NCI-H82 (cell line): ENCODE measurements at places on chromosomes 4 and X.

DNA sequence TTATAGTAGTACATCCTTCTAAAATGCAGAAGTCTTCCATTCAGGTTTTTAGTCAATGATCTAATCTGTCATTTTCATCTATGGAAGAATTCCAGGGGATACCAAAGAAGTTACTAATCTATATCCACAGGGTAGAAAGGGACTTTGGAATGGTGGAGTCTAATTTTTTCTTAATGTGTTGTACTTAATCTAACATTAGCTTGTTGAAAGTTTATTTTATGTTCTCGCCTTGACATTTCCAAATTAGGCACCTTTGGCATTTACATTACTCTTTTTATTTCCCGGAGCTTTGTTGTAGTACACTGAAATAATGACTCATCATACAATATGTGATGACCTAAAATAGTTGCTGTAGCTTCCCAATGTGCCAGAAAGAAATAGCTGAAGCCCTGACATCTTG lies 91.5 kb downstream of the HTR2C start:
- no peak for DNase-seq

DNA sequence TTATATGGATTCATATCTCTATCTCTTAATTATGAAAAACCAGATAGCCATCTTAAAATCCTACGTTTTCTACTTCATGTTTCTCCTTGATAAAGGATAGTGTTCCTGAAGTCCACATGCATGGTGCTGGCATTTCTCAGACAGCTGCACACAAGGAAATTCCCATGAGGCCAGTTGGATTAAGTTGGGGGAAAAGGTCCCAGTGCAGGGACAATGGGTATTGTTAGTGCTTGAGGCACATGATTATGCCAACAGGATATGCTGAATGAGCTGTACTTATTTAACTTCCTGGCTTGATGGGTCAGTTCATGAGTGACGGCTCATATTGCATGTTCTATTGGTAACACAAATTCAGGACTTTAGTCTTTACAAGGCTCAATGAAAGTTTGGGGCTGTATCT lies 913.9 kb upstream of the NDST4 start:
- DNase-seq: no peak

DNA sequence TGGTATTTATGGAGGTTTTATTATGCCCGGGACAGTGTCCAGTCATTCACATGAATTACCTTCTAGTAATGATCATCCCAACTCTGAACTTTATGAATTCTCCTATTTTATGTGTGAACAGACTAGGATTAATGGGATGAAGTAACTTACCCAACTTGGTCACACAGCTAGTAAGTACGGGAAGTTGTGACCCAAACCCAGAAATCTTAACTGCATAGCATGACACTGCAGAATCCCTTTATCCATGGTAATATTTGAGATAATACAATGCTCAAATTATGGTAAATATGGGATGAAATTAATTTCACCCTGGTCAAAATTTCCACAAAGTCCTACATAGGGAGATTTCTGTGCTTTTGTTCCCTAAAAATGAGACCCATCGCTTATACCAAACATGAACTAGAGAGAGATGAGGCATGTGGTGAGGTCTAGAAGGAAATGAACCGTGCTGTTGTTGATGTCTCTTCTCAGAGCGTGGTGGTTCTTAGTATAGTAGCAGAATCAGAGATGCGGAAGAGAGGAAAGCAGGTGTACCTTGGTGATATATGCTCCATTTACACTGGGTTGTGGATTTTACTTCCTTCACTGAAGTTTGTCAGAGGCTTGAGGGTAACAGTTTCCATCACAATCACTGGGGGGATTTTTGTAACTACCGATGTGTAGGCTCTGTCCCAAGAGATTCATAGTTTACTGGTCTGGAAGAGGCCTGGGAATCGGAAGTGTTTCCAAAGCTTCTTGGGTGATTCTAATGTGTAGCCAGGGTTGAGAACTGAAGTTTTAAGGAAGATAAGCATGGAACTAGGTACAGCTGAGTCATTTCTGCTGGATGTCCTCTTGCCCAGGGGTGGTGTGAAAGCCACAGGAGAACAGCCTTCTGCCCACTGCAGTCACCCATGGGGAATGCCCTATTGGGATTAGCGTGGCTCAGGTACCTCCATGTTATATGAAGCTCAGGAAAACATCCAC lies 30.2 kb upstream of the FAM9C start:
- no peak for DNase-seq

- DNase-seq: no peak
Observed at GRCh38 chr4:4849106-4849505, 10.4 kb upstream of the MSX1 start.

- DNase-seq: no peak
Observed at GRCh38 chr4:150541681-150542080, 40.3 kb upstream of the MAB21L2 start.

DNA sequence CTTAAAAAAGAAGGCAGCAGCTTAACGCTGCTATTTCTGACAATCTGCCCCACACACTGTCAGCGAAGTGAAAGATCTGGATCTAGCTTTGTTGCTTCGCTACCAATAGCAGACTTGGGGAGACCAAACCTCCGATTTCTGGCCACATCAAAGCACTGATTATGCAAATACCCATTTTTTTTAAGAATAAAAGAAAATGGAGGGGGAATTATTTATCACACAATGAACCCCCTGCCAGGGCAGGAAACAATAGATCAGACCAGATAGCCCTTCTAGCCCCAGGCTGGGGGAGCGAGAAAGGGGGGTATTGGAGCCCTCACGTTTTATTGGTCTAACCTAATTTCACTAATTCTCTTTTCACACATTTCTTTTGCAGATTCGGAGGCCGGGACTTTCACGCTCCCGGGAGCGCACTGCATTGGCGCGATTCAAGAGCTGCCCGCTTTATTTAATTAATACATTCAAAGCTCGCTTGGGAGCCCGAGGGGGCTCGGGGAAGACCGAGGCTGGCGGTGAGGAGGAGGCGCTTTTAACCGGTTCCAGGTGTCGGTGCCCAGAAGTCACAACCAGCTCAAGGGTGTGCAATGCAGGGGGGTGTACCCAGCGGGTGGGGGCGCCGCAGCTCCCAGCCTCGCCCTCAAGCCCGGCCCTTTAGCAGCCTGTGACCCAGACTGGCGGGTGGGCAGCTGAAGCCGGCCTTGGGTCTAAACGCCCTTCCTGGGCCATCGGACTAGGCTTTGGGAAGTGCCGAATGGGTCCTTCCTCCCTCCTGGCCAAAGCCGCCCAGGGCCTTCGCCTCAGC lies 5.5 kb downstream of the NEUROG2 start:
- no peak for DNase-seq

DNA sequence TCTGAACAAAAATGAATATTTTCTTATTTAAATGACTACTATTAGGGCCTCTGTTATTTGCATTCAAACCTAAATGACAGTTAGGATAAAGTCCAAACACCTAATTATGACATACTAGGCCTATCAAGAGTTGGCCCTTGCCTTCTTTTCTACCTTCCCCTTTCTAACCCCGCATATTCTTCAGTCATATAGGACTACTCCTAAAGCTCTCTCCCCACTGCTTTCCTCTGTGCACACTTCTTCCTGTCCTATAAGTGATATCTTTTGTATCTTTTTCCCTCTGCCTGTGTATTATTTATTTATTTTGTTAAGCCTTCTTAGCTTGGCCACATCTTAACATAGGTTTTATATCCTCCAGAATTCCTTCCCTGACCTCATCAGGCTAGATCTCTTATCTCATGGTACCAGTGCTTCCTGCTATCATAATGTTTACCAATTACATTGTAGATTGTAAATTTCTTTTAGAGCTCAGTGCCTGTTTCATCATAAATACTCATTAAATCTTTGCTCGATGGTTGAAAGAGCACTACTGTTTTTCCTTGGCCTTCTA lies 22.5 kb downstream of the ERVMER34-1 start:
- no peak for DNase-seq

- no peak for DNase-seq
Observed at GRCh38 chr4:120765260-120765680, 157.3 kb downstream of the PRDM5 start.

DNA sequence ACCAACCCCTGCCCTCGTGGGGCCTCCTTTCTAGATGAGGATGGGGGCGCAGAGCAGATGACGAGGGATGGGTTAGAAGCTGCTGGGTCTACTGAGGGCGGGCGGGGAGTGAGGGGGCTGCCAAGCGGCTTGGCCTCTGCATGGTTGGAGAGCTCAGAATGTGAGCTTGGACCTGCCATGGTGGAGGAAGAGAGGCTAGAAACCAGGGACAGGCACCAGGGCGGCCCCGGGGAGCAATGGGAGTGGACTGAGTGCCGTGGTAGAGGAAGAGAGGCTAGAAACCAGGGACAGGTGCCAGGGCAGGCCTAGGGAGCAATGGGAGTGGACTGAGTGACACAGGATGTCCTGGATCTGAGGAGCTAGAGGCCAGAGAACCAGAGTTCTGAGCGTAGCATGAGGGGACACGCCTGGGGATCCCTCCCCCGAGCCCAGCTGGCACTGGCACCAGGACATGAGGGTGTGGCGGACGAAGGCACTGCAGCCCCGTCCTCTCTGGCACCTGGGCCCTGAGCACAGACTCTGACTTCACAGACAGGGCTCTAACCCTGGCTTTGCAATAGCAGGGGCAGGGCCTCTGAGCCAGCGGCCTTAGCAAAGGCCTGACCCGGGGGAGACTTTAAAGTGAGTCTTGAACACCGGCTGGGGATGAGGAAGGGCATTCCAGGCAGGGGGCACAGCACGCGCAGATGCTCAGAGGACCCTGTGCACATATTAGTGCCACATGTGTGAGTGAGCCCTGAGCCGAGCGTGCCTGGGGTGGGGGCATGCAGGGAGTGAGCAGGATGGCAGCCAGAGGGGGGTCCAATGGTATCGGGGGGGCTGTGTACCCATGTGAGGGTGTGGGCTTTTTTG lies 214.0 kb upstream of the PSAPL1 start:
- no peak for DNase-seq

GRCh38 chr4:156583265-156583664 lies 388.3 kb downstream of the PDGFC start:
- no peak for DNase-seq

DNA sequence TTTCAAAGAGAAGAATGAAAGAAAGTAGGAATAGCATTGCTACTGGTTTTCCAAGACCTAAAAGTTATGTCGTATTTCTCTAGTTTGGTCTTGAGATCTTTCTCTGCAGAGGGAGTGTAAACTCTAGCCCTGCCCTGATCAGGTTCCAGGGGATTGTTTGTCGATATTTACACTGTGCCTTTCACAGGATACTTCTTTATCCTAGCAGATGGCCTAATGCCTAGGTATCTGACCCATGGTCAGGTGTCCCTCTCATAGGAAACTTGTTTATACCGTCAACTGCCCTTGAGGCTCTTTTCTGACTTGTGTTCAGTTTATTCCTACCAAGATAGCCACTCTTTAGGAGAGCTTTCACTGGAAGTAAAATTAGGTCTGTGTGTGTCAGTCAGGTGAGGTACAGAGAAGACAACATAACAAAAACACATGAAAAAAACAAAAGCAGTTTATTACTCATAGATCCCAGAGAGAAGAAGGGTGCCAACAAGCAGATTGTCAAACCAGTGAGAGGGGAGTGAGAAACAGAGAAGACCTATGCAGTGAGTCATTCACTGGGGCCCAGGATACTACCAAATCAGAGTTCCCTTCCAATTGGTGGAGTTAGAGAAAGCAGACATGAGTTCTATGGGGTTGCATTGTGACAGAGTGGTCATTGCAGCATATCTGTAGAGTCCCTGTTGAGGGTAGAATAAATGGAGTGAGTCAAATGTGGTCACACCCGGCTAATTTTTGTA lies 40.6 kb upstream of the THOC2 start:
- DNase-seq: no peak

DNA sequence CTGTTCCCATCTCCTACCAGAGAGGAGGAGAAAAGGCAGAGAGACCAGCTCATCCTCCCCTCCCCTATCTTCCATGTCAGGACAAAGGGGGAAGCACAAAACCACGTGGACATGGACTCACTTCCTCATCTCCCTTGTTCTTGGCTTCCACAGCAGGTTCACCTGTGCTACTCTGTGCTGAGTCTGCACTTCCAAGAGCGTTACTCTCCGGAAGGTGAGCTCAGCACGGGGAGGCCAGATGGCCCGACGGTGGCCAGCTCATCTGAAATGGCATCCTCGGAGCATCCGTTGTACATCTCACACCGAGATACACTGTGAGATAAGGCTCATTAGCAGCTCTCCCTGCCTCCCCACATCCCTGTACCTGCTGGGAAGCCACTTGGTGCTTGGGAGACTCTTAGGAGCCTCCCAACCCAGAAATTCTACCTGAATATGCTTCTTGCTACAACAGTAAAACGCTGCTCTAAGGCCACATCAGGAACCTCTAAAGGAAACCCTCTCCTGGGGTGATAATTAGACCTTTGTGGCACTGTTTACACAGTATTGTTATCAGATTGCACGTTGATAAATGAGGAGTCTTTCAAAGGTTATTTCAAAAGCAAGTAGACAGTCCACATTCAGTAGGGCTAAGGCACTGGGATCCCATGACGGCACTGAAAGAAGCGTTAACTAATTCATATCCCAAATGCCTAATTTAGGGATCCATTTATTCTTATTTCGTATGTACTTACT lies 19.4 kb downstream of the LGI2 start:
- no peak for DNase-seq

GRCh38 chr4:3332498-3332897 lies 39.7 kb downstream of the RGS12 start:
- no peak for DNase-seq

GRCh38 chr4:122083989-122084388 lies 68.1 kb upstream of the BLTP1 start:
- DNase-seq: no peak

DNA sequence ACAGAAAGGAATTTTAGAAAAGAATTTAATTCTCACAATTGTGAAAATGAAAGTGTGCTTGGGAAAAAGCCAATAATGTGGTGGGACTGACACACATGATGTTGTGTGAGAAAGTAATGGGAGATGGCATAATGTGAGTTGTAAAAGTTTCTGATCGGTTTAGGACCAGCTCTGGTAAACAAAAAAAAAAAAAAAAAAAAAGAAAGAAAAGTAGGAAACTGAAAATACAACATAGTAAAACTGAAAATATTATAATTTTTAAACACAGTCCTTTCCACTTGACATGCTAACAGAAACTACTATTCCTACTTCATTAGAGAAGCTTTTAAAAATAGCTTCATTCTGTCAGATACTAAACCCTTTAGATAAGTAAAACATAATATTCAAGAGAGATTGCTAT lies 28.2 kb downstream of the RAP1GDS1 start:
- DNase-seq: no peak

GRCh38 chr4:25937801-25938200 lies 23.8 kb downstream of the SMIM20 start:
- DNase-seq: no peak

- no peak for DNase-seq
Observed at GRCh38 chrX:46251755-46252154, 293.5 kb downstream of the ZNF674 start.

DNA sequence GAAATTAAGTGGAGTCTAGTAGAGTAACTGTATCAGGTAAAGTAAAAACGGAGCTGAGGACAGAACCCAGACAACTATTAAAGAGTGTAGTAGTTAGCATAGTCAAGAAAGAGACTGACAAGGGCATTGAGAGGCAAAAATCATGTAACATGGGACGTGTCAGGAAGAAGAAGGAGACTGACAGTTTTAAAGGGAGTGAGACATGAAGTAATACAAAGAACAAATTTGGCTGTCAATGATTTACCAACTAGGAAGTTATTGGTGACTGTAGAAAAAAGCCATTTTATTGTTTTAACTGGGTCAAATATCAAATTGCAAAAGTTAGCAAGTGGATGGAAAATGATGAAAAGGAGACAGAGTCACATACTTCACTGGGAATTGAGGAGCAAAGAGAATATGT lies 422.3 kb downstream of the MAPK10 start:
- no peak for DNase-seq
